Stimulated activated CD4-positive, alpha-beta T cell treated with anti-CD3 and anti-CD28 coated beads, Interleukin-1b, Interleukin-23, amount 100 ng/mL, for 48 hours (primary cell): ENCODE measurements at places on chromosomes 13 and 19.

- no peak for DNase-seq
These were observed 16.3 kb downstream of the ZNF714 start for GRCh38 chr19:21098291-21098690.

DNA sequence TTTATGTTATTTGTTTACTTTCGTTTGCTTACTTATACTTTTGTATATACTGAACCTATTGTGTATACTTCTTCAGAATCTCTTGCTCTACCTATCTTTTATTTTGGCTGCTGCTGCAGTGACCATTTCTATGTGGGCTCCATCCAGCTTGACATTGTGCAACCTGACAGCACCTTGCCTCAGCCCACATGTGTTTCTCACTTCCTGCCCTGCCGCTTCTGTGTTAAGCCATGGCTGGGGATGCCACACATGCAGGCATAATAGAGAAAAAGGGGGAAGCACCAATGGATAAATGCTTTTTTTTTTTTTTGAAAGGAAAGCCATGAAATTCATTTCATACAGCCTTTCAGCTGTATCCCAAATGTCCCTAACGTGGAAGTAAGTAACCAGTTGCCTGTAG lies 147.6 kb downstream of the RBM26 start:
- no peak for DNase-seq

DNA sequence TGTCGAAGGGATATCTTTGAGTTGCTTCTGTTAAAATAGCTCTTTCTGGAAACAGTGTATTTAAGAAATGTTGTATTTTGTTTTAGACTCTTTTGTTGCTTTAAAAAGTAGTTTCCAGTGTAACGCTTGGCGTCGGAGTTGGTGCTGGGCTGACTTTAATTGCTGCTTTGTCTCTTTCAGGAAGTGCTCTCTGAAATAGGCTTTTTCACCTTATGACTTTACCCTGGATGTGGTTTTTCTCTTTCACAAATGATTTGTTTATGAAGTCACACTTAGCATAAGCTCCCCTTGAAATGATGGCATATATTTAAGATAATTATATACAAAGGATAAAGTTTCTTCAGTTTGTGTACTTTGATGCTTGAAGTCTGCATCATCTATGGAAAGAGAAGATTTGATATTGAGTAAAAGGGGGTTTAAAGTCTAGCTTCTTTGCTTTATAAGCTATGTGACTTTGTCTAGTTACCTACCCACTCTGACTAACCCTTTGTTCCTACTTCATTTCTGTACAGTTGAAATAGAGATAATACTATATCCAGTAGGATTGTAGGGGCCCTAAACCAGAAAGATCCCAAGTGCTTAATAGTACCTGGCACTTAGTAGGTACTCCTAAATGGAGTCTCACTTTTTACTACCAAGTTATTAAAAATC lies at the start of gene GPR18:
Gene GPR18, minus strand, starts transcription at position 170 of the 651 bp plus-strand sequence. CDS start 2,507 bp downstream, outside the sequence.
- DNase-seq = no peak

DNA sequence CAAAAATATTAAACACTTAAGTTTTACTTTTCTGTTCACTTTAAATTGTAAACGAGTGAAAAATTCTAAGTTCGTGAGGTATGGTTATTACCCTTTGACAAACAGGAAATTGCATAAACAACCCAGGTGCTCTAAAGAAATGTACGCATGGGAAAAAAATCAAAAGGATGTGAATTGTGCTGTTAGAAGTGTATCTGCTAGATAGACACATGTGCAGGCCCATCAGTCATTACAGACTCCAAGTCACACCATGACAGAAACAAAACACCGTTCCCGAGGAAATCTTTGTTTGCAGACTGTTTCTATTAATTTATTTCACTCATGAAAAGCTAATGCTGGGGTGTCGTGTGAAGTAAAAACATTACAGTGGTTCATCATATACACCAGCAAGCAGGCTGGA lies 17.0 kb upstream of the DOCK9 start:
- no peak for DNase-seq

DNA sequence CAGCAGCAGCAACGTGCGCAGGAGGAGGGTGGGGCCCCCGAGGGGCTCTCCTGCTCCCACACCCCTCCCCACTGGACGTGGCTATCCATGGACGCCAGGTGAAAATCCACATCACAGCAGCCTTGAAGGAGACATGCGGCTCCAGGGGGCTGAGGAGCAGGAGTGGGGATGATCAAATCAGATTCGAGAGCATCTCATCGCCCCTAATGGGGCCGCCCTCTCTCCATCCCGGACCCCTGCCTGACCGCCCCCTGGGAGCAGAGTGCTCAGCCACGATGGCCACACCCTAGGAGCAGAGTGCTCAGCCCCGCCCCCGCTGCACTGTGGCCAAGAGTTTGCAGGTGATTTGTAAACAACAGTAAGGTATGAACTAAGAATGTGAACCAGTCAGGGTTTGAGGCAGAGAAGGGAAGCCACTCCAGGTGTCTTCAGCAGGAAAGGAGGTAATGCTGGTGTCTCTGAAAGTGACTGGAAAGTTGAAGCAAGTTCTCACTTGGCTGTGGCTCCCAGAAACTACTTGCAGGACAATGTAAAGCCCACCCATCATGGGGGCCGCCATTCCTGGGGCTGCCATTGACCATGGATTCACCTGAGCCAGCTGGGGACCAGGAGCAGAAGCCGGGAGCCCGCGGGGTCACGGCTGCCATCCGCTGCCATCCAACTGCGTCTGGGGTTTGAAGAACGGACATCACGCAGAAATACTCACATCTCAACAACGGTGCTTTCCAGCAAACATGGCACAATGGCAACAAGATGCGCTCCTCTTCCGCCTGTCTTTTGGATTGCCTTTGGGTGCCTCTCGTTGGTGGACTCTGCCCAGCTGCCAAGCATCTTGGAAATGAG lies 71.8 kb downstream of the SPACA7 start:
- no peak for DNase-seq

DNA sequence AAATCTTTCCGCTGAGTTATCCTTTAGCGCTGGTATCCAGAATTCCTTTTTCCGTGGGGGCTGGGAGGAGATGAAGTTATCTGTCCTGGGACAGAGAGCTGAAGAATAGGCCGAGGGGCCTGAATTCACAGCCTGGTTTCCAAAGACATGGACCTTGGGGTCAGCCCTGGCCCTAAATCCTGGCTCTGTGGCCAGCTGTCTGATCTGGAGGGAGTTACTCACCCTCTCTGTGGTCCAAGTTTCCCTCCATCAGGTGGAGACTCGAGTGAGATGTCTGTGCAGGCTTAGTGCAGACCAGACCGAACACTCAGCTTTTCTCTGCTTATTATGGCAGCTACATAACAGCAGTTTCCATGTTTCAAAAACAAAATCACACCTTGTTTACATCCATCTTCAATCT lies 59.6 kb downstream of the CDADC1 start:
- DNase-seq = no peak

- peak; percentile 78 for DNase-seq
These were observed 131.3 kb downstream of the STK24 start for GRCh38 chr13:98445340-98446233.

DNA sequence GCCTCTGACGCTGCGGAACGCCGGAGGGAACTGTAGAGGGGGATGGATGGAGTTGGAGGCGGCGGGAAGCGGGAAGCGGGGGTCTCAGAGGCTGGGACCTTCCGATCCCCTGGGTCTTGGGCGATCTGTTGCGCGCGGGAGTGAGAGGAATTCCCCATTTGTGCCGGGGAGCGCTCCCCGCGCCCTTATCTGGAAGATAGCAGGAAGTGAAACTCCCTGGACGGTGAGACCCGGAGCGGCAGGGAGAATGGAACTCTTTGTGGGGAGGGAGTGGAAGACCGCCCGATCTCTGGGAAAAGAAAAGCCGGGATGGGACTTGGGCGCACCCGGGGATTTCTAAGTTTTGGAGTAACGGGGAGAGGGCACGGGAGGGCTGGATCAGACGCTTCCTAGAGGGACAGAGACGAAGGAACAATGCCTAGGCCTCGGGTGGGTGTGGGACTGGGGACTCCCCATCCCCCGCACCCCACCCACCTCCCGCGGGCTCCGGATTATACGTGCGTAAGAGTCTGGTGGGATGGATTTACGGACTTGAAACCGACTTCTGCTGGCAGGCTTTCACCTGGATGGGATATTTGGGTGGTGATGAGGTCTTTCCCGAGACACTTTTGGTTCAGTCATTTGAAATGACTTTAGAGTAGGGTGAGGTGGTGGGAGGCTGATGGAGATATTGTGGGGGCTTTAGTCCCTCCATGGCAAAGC lies 495 bp downstream of the LSR start:
- no peak for DNase-seq

DNA sequence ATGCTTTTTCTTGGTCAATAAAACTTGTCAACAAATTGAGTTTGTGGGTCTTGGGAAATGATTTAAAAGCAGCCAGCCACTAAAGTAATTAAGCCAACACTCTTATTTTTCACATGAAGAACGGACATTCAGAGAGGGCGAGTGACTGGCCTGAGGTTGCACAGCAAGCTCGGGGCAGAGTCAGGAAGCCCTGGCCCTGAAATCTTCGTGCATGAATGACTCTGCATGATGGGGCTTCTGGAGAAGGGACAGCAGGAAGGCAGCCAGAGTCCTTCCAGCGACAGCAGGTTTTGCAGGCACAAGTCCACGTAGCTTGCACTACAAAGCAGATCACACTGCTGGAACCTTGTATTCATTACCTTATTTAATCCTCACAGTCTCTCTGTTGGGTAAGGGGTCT lies 232.5 kb downstream of the ZNF536 start:
- no peak for DNase-seq

DNA sequence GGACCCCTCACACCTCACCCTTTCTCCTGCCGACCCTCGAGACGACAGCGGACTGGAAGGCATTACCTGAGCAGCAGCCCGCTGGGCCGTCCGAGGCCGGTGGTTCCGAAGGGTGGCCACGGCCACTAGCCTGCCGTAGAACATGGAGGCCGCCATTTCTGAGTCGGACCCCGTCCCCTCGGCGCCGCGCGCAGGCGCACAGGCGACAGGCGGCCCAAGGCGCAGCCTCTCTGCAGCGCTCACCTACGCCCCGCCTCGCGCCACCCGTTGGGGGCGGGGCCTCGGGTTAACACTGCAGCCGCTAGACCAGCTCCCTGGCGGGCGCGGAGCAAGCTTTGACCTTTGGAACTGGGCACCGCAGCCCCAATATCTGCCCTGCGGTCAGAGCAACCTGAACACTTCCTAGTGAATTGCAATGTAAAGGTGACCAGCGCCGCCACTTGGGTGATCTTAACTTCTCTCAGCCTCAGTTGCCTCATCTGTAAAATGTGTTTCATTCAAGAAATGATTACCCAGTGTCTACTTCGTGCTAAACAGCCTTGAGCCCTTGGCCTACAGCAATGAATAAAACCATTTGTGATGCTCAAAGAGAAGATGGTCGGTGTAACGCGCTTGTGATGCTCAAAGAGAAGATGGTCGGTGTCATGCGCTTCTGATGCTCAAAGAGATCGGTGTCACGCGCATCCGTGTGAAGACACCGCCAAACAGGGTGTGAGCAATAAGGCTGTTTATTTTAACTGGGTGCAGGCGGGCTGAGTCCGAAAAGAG lies at the start of gene SUCLA2:
Gene SUCLA2, minus strand, starts transcription at position 160 of the 768 bp plus-strand sequence. Its CDS starts 4 bp downstream, at position 156.
- peak; percentile 91 for DNase-seq

DNA sequence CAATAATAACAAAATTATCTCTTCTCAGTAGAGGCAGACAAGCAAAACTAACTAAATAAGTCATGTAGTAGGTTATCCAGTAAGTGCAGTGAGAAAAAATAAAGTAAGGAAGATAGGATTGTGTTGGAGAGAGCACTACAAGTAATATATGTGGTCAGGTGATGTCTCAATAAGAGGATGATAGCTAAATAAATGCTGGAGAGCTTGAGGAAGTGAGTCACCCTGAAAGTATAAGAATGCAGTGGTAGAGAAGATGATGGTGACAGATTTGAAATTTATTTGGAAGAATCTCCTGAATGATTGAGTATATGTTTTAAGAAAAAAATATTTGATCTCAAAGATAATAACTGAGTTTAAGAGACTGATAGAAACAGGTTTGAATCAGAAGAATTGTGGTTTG lies 152.2 kb upstream of the PRR20A start:
- DNase-seq = no peak

GRCh38 chr19:2782329-2782935 lies 641 bp downstream of the SGTA start:
- no peak for DNase-seq

DNA sequence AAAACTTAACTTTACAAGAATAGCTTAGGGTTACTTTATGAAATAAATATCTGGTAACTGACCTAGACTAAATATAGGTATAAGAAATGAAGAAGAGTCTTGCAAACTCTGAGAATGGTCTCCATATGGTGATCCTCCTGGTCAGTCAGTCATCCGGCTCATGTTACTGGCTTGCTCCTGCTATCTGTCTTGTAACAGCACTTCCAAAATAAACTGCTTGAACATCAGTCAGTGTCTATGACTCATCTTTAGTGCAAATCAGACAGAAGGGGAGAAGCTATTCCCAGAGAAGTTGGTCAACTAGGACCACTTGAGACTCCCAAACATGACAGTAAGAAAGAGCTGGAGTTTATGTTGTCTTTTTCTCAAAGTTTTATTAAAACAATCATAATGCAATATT lies 1550.9 kb downstream of the PCDH9 start:
- DNase-seq = no peak

- no peak for DNase-seq
These were observed 577.4 kb downstream of the TBC1D4 start for GRCh38 chr13:74904556-74904955.
